Hippocampal formation (tissue), 2 donors: ENCODE measurements at places on chromosomes 3 and 15.

DNA sequence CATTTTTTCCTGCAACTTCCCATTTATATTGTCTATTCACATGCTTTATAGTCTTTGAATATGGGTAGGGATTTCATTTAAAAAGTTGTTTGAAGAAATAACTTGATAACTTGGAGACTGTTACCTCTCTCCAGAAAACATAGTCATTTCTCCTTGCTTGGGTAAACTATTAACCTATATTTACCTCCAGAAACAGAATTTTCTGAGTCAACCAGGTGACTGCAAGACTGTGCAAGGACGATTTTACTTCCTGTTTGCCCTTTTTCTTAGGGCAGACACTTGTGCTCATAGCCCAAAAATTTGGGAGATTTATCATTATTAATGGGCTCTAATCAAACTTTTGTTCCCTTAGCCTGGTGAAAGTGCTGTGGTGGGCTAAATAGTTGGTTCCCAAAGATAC lies 14.3 kb upstream of the MOBP start:
- no peak for DNase-seq

- DNase-seq = no peak
Observed at GRCh38 chr15:57635300-57635909, 43.7 kb downstream of the MYZAP start.

GRCh38 chr3:177979703-177980102 lies 556.5 kb upstream of the KCNMB2 start:
- no peak for DNase-seq

- no peak for DNase-seq
Observed at GRCh38 chr15:94610485-94610884, 379.1 kb downstream of the MCTP2 start.

GRCh38 chr3:43528498-43529099 lies 93.2 kb downstream of the ANO10 start:
- no peak for DNase-seq

DNA sequence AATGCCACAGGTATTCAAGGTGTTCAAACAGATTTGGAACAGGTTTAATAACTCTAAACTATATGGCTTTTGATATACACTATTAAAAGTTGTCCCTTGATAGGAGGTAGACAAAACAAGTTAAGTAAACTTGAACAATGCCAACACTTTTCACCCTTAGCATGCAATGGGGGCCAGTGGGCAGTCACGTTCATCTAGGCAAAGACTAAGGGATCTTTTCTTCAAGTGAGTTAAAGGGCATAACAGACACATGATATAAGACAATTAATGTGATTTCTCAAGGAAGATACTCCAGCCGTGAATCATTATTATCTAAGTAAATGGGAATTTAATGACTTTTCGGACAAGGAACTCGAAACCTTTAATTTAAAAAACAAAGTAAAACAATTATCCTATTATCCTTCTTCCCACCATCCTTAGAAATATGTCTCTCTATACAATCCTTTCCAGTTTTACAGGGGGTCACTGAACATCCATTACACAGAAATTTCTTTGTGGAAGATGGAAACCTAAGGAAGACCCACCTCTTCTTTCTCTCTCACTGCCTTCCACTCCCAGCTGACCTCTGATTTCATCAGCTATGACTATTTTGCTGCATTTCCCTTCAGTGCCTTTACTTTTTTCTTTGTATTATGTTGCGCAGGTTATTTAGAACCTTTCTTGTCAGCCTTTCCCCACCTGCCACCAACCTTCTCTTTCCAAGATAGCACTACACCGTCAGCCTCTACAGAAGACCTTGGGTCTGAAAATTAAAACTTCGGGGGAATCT lies 1.5 kb downstream of the CLDN1 start:
- no peak for DNase-seq

DNA sequence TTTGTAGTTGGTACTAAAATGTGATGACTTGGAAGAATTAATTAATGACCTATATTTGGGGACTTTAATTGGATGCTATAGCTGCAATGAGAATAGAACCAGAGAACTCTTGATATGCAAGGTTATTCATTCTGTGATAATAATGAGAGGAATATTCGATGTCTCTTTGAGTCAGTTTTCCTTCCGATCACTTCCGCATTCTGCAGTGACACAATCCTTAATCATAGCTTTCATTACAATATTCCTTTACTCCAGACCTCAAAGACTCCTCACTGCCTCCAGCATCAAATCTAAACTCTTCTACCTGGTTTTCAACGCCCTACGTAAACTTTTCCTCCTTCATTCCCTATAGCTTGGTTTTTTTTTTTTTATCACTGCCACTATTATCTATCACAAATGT lies 21.6 kb downstream of the B3GNT5 start:
- no peak for DNase-seq

- DNase-seq = no peak
Observed at GRCh38 chr15:59244337-59244736, 37.7 kb downstream of the LDHAL6B start.

DNA sequence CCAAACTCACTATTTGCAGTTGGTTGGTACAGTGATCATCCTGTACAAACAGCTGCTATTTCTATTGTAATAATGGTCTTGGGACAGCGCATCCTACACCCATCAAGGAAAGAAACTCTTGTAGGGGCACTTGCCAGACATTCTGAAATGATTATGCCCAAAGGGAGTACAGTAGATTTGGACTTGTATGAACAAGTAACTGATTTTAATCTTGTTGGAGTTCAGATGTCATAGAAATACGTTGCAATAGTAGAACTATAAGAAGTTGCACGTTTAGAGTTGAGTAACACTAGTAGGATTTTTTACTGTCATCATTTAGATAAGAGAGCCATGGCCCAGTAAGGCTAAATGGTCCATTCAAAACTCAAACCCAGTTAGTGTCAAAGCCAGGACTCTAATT lies 192.8 kb downstream of the SATB1 start:
- no peak for DNase-seq

GRCh38 chr3:125079675-125080045 lies 23.9 kb upstream of the HEG1 start:
- DNase-seq = no peak

DNA sequence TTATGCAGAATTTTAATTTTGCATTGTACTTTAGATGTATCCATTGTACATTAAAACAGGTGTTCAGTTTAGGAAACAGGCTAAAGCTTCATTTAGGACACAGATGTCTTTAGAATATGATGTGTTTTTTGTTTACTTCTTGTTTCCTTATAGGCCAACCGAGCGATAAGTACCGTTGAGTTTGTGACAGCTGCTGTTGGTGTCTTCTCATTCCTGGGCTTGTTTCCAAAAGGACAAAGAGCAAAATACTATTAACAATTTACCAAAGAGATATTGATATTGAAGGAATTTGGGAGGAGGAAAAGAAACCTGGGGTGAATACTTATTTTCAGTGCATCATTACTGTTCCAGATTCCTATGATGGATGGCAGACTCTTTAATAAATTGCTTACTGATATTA lies 29.4 kb downstream of the PLAAT1 start:
- no peak for DNase-seq

GRCh38 chr3:27708250-27708649 lies 13.9 kb downstream of the EOMES start:
- DNase-seq = no peak

DNA sequence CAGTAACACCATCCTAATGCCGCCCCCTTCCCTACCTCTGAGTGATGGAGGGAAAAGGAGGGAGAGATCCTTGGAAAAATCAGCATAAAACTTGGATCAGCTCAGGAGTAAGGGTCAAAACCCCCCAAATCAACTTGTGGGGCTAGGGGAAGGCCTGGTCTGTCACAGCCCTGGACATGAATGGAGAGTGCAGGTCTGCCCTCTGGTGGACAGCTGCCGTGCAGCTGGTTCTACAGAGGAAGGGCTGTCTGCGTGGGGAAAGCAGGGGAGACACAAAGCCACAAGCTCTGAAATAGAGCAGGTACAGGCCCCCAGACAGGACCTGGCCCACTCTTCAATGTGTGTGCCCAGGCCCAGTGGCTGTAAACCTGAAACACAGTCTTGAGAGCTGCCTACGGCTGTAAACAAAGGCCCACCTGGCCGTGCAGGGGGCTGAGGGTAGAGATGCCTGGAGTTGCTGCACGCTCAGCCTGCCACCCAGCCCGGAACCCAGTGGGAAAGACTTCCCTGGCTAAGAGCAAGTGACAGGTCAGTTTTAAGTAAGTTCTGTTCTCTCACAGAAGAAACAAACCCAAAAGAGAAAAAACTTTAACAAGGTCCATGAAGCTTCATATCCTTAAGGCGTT lies 16.4 kb downstream of the CLK3 start:
- DNase-seq = peak; percentile 11

- DNase-seq = no peak
Observed at GRCh38 chr3:78258798-78259197, 1218.9 kb downstream of the ROBO2 start.

- no peak for DNase-seq
Observed at GRCh38 chr3:101042996-101043686, 49.9 kb upstream of the ABI3BP start.

DNA sequence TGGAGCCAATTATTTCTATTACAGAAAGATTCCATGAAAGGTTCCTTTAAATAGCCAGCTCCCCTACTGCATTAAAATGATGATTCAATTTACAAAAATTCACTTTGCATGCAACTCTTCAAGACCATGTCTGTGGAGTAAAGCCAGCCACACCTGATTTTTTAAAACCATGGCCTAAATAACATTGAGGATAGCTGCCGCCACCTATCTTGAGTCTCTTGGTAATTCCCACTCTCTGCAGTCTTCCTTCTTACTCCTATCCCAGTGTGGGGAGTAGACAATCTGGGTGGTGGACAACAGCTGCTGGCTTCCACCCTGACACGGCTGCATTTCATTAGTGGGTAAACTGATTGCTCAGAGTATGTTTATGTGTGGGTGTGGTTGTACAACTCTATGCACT lies 10.7 kb downstream of the LRTM1 start:
- DNase-seq = no peak

- no peak for DNase-seq
Observed at GRCh38 chr3:64667138-64667537, 20.7 kb downstream of the ADAMTS9 start.

DNA sequence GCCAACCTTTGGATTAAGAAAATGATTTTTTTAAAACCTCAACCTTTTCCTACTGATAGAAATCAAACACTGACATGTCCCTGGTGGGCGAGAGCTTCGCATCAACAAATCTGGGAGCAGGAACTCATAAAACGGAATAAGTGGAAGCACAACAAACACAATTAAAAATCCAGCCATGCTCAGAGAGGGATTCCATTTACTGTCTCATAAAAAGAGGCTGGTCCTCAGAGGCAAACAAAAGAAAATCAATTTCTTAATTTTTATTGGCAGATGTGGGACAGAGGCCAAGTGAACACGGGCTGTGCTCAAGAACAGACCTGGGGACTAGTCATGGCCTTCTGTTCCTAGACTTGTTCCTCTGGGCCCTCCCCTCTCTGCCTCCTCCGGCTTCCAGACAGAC lies 214.5 kb downstream of the NTRK3 start:
- DNase-seq = no peak

DNA sequence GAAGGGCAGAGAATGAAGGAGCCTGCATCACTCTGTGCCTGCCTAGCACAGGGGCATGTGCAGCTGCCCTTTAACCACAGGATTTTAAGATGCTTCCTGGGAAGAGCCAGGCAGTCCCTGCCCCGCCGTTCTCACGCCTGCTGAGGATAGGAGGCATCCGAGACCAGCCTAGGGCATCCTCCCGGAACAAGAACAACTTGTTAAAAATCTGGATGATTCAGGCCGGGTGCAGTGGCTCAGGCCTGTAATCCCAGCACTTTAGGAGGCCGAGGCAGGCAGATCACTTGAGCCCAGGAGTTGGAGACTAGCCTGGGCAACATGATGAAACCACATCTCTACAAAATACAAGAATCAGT lies 15.2 kb downstream of the NRROS start:
- no peak for DNase-seq

- no peak for DNase-seq
Observed at GRCh38 chr3:64916192-64916798, 228.5 kb upstream of the ADAMTS9 start.

DNA sequence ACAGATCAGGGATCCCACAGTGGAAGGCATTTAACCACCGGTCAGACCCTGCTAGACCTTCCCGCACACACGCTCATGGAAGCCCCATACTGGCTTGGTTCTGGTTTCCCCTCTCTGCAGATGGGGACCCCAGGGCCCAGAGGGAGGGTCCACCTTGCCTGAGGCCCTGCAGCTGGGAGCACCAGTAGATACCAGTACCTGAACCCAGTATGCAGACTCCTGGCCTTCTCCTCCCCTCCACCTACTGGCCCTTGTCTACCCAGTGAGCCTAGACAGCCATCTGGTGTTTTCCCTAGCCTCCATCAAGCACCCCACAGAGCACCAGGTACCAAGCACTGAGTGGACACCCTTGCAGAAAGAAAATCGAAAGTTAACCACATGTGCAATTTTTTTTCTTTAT lies 65.1 kb downstream of the MEGF11 start:
- no peak for DNase-seq

GRCh38 chr3:27678234-27678633 lies 43.9 kb downstream of the EOMES start:
- no peak for DNase-seq

DNA sequence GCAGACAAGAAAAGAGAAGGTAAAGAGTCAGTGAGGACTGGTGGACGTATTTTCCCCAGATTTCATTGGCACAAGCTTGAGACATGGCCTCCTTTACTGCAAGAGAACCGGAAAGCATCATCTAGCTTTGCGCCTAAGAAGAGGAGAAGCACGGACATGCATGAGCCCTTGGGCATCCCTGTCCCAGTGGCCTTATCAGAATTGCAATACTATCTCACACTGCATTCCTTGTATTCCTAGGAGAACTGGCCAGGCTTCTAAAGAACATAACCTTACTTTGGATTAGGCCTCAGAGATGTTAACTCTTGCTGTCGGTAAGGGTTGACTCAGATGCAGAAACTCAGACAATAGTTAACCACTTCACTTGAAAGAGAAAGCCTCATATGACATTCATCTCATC lies 229.5 kb upstream of the PRICKLE2 start:
- DNase-seq = no peak

DNA sequence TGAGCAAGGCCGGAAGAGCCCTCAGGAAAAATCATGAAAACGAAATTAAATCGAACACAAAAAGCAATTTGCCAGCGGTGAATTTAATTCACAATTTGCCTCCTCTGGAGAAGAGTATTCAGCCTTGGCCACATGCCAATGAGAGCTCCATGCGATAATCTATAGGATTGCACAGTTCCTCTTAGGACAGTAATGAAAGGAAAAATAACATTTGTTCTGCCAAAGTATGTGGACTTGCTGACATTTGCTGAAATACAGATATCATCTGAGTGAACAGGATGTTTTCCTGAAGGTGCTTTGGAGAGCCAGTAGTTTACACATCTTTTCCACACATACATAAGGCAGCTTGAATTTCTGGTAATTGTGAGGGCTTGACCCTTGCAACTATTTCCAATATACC lies 188.6 kb upstream of the PDZRN3 start:
- DNase-seq = no peak

DNA sequence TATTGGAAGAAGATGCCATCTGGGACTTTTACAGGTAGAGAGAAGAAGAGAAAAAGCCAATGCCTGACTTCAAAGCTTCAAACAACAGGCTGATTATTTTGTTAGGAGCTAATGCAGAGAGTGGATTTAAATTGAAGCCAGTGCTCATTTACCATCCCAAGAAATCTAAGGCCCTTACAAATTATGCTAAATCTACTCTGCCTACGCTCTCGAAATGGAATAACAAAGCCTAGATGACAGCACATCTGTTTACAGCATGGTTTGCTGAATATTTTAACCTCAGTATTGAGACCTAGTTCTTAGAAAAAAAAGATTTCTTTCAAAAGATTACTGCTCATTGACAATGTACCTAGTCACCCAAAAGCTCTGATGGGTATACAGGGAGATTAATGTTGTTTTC lies 16.2 kb downstream of the ARL14 start:
- DNase-seq = no peak

GRCh38 chr3:172846103-172846561 lies 95.6 kb downstream of the ECT2 start:
- DNase-seq = no peak
